ENCODE measurements at places on chromosomes 1 and 21. TPM values are rescaled to one million over a fixed set of nuclear protein-coding genes. Genes with fewer than 3 reads are reported as not detected.
A peak's percentile ranks its signal among the peaks of the same experiment; 100 is the strongest.

Gene PM20D1
- 0.05 TPM for total RNA-seq

Gene OR2AK2
- total RNA-seq: not detected

Gene TRIM17
- total RNA-seq: not detected

Gene LPAR3
- total RNA-seq: 0.17 TPM

Gene ACTA1
- total RNA-seq: not detected

Gene KIF26B
- total RNA-seq: 1.0 TPM

Gene SLC9A1
- 20.1 TPM for total RNA-seq

Gene CFHR4
- total RNA-seq: not detected

Gene INSRR
- total RNA-seq: not detected

Gene PLA2G2C
- total RNA-seq: not detected

DNA sequence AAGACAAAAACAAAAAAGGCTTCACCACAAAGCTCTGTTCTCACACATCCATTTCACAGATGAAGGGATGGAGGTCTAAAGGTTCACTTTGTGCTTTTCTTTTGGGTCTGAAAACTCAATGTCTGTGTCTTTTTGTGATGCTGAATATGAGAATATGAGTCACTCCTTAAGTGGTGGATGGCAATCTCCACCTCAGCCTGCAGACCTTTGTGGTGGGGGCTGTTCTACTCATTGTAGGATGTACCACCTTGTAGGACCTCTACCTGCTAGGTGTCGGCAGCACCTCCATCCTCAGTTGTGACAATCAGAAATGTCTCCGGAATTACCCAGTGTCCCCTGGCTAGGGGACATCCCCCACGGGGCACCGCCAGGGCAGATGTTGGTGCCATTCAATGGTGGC lies 42.8 kb downstream of the UBASH3A start:
- no peak for DNase-seq

GRCh38 chr1:225825607-225826007 lies 15.7 kb downstream of the EPHX1 start:
- DNase-seq: no peak

GRCh38 chr21:34983680-34984086 lies 65.4 kb downstream of the RUNX1 start:
- peak; percentile 16 for DNase-seq

DNA sequence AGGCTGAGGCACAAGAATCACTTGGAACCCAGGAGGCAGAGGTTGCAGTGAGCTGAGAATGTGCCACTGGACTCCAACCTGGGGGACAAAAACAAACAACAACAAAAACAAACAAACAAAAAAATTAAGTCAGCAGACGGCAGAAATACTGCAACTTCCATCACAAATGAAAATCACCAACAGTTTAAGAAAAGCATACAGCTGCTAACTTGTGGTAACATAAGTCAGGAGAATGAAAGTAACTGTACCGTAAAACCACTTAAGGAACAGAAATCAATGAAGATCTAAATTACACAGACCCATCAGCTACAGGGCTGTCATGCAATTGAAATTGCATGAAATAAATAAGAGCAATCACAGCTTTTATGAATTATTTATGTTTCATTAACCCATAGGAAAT lies 25.0 kb downstream of the MCOLN2 start:
- no peak for DNase-seq

- DNase-seq: no peak
These were observed 153.5 kb upstream of the SOD1 start for GRCh38 chr21:31505975-31506374.

DNA sequence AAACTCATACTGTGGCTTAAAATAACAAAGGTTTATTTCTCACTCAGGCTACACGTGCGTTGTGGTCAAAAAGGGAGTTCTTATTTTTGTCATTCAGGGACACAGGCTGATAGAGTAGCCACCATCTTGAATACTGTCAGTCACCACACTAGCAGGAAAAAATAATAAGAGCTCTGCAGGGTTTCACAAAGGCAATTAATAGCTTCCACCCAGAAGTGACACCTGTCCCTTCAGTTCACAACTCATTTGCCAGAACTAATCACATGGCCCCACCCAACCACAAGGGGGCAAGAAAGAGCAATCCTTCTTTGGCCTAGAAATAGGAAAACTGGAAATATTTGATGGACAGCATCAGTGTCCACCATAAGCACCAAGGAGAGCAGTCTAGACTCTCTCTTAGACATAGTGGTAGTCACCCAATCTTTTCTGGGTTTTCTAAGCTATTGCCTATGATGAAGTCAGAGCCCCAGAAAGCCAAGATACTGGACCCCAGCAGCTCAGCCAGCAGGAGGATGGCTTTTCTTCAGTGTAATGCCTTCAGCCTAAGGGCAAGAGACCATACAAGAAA lies 8.2 kb downstream of the HAPLN2 start:
- DNase-seq: peak; percentile 82

- DNase-seq: peak; percentile 90
These were observed 3.7 kb downstream of the CD52 start for GRCh38 chr1:26321315-26322041.

DNA sequence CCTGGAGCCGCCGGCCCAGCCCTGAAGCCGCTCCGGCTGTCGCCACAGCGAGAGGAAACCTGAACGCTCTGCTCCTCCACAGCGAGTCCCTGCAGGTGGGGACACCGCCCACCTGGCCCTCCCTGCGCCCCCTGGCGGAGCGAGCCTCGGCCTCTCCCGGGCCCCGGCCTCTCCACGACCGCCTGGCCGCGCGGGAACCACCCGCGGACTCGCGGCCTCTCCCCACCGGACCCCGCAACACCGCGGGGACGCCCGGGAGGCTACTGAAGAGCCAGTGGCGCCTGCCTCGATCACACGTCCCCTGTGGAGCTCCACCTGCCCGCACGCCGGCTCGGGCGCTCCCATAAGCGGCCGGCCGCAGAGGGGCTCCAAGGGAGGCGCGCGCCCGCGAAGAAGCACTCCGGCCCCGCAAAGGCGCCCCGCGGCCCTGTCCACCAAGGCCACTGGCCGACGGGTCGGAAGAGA lies 109.6 kb downstream of the KCNN3 start:
- peak; percentile 64 for DNase-seq

- no peak for DNase-seq
These were observed 202.6 kb downstream of the GRIK1 start for GRCh38 chr21:29737186-29737585.

- no peak for DNase-seq
These were observed 32.9 kb downstream of the HENMT1 start for GRCh38 chr1:108627951-108628350.

DNA sequence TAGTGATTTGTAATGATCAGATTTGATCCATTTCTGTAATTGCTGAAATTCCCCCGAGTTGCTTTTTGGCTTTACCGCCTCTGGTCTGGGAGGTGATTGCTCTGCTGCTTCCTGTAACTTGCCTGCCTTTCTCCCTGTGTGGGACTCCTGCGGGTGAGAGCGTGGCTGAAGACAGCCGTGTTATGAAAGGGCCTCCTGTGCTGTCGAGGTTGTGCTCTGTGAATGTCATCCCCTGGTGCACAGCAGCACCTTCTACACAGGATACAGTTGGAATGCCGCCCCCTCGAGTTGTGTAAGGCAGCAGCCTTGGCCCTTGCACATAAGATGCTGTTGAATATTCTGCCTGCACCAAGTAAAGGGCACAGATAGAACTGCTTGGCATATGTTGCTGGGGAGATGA lies 5.9 kb downstream of the SOD1 start:
- DNase-seq: peak; percentile 14

GRCh38 chr1:28126783-28127490 lies 38.5 kb upstream of the EYA3 start:
- DNase-seq: no peak

DNA sequence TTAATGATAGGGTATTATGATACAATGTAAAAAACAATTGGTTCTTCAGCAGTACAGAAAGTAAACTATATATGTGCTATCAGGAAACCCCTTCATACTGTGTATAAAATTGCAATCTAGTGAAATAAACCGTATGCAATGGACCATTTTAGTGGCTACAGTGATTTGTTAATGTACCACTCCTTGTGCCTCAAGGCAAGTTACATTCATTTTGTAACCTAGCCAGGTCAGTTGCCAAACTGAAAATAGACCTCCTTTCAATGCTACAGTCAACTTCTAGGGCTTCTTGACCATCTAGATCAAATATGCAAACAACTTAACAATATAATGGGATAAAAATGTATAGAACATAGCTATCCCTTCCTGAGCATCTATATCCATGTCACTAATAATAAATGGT lies 52.0 kb upstream of the RAVER2 start:
- DNase-seq: no peak

- no peak for DNase-seq
These were observed 31.1 kb downstream of the CD55 start for GRCh38 chr1:207352554-207352953.

DNA sequence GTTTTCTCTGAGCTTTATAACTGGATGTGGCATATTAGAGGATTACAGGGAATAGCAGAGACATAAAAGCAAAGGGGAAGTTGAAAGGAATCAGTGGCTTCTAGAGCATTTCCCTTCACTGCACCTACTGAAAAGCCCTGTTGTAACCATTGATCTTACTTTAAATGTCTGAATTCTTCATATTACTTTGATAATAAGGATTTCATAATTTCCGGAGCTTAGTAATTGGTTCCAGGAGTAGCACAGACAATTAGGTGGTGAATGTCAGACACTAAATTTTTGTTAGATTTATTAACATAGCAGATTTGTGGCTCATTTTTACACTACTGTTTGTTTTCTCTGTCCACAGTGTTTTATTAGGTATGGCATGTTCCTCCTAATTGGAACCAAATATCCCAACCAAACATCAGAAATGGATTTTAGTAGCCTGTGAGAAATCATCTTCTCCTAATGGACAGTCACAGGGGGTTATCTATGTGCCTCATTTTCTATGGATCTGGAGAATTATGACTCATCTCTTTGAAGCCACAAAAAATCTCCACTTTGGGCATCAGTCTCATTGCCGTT lies 100.5 kb downstream of the GIPC2 start:
- no peak for DNase-seq
